ENCODE measurements at places on chromosomes 12 and 14. TPM values are rescaled to one million over a fixed set of nuclear protein-coding genes. Genes with fewer than 3 reads are reported as not detected.

The RALGAPA1 gene
- total RNA-seq = 44.7 TPM

The VRTN gene
- total RNA-seq = not detected

The FGF23 gene
- total RNA-seq = not detected

The LRRC10 gene
- total RNA-seq = not detected

The CLEC2D gene
- total RNA-seq = 1.5 TPM

DNA sequence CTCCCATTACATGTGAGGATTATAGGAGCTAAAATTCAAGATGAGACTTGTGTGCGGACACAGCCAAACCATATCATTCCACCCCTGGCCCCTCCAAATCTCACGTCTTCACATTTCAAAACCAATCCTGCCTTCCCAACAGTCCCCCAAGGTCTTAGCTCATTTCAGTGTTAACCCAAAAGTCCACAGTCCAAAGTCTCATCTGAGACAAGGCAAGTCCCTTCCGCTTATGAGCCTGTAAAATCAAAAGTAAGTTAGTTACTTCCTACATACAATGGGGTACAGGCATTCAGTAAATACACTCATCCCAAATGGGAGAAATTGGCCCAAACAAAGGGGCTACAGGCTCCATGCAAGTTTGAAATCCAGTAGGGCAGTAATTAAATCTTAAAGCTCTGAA, 76.1 kb downstream of the CRADD start:
- no peak for DNase-seq

DNA sequence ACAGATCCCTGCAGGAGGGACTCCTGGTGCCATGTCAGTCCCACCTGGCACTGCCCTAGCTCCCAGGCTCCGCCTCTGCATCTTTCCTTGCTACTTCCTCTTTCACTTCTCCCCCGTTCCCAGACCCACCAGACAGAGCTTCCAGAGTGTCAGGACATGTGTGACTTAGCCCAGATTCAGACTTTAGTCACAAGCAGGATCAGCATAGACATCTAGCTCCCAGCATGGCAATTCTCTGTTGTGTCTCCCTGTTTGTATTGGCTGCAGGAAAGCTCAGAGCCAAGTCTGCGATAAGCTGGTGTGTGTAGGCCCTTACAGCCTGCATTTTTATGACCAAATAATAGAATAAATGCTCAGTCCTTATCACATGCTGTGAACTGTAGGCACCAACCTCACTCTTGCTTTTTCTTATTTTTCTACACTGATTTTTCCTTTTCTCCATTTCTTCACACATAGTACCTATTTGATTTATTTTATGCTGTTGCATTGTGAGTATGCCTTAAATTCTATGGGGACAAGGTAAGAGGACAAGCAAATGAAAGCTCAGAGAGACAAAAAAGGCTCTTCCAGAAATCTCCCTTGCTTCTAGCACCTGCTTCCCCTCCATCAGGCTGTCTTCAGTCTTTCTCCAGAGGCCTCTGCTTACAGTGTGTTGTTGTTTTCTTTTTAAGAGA, 5.9 kb downstream of the DHRS2 start:
- no peak for DNase-seq

DNA sequence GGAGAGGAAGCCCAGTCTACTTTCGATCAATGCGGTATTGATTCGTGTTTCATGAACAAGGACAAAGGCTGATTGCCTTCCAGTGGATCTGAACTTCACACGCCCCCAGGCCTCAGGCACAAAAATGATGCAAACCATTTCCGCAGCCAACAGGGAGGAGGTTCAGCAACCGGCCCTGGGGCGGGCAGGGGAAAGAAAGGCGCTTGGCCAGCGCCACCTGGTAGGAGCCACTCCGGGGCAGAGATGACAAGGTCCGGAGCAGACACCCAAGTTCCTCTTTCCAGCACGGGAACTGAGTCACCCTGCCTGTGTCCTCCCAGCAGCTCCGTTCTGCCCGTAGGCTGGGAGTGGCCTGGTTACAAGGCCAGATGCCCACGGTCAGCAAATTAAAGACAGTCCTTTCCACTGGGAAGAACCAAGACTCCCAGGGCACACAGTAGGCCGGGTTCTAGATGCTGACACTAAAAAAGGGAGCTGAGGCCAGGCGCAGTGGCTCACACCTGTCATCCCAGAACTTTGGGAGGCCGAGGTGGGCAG, 136.3 kb downstream of the SCARB1 start:
- peak; percentile 83 for DNase-seq

DNA sequence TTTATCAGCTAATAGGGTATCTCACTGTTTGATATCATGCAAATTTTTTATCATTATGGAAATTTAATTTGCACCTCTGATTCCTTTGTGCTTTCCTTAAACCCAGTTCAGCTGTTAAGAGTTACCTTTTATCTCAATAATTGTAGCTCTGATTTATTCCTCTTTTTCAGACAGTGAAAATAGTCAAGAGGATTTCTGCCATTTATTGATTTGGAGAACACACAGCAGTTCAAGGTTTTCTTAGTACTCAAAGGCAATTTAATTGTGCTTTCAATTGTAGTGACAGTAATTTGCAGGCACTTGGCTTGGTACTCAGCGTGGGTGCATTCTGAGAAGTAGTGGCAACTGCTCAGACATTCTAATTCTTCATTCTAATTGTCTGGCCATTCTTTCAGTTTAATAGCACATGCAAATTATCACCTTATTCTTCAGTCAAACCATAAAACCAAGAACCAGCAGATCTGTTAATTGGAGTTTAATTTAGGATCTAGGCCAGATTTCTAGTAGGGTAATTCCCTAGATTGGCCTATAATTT, 709.3 kb downstream of the RPS29 start:
- DNase-seq = no peak

GRCh38 chr12:114693532-114693931, 9.6 kb upstream of the TBX3 start:
- no peak for DNase-seq

DNA sequence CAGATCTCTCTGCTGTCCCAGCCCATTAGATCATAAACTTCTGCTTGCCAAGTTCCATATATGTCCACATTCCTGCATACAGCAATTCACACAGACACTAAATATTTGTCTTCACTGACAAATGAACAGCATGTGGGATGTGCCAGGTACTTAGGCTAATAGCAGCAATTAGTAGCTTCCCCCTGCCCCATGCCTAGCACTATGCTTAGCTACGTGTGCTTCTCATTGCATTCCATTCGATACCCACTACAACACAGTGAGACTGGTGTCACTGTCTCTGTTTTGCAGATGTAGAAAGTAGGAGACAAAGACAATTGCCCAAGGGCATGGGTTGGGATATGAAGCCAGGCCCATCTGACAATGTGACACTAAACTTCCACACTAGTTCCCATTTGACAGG, 308.4 kb downstream of the BCL11B start:
- DNase-seq = no peak

- no peak for DNase-seq
Measured at GRCh38 chr12:26845984-26846383, 13.0 kb upstream of the ITPR2 start.

- no peak for DNase-seq
Measured at GRCh38 chr12:43883748-43884147, 47.9 kb downstream of the TMEM117 start.

DNA sequence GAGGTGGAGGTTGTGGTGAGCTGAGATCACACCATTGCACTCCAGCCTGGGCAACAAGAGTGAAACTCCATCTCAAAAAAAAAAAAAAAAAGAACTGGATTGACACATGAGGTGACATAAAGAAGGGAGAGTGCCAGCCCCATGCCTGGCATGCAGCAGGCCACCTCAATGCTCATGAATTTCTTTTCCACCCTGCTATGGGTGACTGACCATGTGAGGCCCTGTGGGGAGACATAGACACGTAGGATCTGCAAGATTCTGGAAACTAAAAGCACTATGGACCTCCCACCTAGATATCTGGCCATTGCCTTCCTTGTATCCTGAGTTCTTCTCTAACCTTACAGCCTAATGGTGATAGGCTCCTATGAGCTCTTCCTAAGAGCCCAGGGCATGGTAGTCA, 5.6 kb upstream of the ACTN1 start:
- no peak for DNase-seq

DNA sequence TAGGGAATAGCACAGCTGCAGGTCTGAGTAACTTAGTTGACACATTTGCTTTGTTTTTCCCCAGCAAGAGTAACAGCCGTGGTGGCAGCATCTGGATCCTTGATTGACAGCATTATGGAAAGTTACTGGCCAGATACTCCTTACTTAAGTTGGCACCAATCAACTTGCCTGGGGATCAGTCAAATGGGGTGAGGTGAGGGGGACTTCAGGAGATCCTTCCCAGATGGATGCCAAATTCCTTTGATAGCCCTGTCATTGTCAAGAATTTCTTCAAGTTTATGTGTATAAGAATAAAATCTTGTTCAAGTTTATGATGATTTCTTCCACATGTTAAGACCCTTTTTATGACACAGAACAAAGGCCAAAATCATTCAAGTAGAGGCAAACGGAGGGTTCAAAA, 618.4 kb downstream of the SLC6A15 start:
- DNase-seq = no peak

GRCh38 chr14:81400852-81401251, 728 bp upstream of the STON2 start:
- peak; percentile 12 for DNase-seq

DNA sequence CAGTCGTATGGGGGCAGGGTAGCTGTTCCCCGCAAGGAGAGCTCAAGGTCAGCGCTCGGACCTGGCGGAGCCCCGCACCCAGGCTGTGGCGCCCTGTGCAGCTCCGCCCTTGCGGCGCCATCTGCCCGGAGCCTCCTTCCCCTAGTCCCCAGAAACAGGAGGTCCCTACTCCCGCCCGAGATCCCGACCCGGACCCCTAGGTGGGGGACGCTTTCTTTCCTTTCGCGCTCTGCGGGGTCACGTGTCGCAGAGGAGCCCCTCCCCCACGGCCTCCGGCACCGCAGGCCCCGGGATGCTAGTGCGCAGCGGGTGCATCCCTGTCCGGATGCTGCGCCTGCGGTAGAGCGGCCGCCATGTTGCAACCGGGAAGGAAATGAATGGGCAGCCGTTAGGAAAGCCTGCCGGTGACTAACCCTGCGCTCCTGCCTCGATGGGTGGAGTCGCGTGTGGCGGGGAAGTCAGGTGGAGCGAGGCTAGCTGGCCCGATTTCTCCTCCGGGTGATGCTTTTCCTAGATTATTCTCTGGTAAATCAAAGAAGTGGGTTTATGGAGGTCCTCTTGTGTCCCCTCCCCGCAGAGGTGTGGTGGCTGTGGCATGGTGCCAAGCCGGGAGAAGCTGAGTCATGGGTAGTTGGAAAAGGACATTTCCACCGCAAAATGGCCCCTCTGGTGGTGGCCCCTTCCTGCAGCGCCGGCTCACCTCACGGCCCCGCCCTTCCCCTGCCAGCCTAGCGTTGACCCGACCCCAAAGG, 804 bp downstream of the GAPDH start:
- DNase-seq = no peak

DNA sequence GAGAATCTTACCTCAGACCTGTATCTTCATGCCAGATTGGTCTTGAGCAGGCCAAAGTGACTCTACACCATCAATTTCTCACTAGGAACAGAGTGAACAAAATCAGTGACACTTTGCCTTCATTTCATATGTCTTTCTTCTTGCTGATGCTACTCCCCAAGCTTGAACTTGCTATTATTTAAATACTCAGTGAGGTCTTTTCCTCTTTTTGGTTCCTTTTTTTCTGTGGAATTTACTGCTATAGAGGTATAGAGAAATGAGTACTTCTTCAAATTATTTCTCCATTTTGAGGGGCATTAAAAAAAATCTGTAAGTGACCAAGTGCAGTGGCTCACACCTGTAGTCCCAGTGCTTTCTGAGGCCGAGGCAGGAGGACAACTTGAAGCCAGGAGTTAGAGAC, at the start of gene GPR33:
GPR33 (minus strand) TSS at position 154 of the 400 bp plus-strand sequence. CDS start 4,074 bp downstream, outside the sequence.
- DNase-seq = no peak

- no peak for DNase-seq
Measured at GRCh38 chr12:9169979-9170634, 38.1 kb downstream of the PZP start.

Measured in NCI-H460 (cell line).